ENCODE measurements at places on chromosomes 2 and 18.
A peak's percentile ranks its signal among the peaks of the same experiment; 100 is the strongest.

GRCh38 chr2:134634054-134634753 lies 84.6 kb downstream of the TMEM163 start:
- no peak for DNase-seq

GRCh38 chr2:232880764-232881351 lies 10.8 kb downstream of the SNORC start:
- no peak for DNase-seq

DNA sequence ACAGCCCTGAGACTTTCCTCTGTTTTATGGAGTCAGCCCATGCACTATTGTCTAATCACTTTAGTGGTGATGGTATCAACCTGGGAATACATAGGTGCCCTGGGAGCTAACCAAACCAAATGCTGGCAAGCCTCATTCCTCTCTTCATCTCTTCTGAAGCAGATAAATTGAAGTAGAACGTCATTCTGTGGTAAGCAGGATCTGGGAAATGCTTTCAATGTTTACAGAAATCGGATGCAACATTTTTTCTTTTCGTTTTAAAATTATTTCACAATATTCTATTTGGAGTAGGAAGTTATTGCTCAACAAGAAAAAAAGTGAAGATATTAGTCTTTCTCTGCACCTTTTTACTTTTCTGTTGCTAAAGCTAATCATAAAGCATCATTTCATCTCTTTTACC lies 114.2 kb downstream of the RBMS1 start:
- no peak for DNase-seq

GRCh38 chr18:2883076-2883735 lies 36.4 kb downstream of the EMILIN2 start:
- peak; percentile 23 for DNase-seq

- no peak for DNase-seq
These were observed 40.4 kb downstream of the PTPN2 start for GRCh38 chr18:12843420-12844350.

GRCh38 chr18:10133516-10133915 lies 219.7 kb downstream of the VAPA start:
- DNase-seq: no peak

DNA sequence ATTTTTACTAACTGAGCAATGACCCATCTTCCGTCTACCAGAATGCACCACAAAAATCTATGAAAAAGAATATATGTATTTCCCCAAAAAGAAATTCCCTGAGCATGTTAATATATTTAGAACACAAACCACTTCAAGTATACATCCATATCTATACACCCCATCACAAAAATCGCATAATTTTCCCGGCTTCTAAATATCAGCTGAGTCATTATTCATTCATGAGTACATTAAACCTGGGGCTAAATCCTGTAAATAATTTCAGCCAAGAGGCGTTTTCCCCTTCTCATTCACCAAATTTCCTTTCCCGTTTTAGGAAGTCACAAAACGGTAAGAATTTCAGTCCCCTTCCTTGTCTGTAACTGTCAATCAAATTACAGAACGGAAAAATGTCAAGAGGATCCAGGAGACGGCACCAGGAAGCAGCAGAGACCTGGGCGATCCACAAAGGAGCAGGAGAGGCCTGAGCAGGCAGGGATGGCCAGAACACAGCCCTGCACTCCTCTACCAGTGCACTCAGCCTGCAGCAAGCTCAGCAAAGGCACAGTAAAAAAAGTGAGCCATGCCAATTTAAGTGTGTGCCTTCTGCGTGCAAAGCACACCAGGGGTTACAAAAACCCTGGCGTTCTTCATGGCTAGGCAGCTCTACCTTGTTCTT lies 300.7 kb downstream of the TCF4 start:
- no peak for DNase-seq

DNA sequence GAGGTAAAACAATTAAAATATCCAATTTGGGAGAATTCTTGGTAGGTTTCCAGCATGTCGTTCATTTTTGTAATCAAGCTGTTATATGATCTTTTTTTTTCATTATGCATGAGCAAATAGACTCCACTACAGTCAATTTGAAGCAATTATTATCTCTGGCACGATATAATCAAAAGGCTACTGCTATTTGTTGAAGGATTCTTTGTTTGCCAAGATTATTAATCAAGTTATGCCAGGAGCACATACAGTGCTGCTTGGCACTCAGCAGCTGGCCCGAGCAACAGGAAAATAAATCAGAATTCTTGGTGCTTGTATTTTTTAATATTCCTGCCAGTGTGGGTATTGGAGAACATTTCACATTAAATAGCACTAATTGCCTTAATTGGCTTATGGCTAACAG lies 279.5 kb downstream of the RND3 start:
- no peak for DNase-seq

DNA sequence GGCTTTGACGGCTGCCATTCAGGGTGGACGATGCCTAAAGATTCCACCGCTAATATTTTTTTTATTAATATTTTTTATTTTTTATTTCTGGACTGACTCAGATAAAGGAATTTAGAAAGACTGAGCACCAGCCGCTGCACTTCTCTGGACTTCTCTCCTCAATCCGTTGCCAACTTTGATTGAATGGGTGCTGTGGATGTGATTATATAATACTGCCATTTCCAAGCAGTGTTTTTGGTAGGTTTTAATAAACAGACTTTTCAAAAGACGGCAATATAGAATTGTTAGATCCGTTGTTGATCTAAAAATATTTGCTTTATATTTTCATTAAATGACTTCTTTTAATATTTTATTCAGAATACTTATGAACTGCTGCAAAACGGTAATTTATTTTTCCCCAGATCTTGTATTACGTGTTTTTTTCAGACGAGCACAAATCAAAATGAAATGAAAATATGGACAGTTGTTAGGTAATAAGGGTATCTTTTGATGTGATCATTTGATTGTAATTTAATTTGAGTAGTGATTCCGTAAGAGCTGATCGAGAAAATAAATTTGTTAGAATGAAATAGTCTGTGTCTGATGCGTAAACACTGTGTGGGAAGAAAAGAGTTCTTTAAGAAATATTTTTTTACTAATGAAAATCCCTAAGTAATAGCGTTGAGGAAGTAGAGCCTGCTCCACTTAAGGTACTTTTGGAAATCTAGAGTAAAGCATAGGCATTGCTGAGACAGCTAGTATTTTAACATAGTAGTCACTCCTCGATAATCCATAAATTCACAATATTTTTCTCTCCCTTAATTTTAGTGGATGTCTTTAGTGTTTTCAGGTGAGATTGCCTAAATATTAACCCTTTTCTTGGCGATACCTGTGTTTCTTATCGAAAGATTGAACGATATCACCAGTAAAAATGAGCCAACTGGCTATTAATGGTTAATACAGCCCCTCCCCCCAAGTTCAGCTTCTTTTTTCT lies 4.4 kb downstream of the POU3F3 start:
- DNase-seq: no peak

DNA sequence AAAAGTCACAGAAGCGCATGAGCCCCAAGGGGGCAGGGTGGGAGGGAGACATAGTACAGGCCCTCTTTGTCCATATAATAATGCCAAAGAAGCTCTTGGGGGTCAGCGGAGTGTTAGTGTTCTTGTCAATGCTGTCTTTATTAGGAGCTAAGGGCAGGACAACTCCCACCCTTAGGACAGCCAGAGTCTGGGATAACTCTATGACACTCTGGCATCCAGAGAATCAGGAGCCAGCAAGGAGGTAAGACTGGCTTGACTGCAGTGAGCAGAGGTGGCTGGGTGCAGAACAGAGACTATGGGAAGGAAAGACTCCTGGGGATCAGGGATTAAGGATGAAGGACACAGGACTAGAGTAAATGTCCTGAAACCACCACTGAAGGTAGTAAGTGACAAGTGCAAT lies 19.0 kb upstream of the HNMT start:
- no peak for DNase-seq

DNA sequence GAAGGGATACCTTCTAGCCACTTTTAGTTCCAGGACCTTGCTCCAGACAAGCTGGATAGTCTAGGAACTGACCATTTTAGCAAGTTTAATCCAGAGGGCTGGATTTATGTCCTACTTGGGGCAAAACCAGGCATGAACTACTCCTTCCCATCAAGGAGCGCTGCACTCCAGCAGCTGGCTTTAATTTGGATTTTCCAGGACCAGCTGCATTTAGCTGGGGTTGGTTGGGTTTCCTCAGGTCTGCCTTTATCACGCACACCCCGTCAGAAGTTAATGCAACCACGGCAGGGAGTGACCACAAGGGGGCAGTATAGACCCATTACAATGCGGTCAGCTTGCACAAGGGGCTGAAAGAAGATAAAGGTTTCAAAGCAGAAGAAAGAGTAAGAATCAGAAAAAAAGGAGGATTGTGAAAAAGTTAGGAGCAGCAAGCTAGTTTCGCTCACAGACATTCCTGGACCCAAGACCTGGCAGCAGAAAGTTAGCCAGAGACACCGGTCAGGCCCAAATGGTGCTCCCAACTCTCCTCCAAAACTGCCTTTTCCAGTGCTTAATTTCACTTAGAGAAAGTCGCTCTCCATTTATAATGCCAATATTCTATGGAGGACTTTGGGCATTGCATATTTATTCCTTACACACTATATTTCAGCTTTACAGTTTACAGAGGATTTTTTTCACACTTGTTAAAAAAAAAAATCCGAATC lies 40.1 kb downstream of the SLC4A1AP start:
- DNase-seq: peak; percentile 69

DNA sequence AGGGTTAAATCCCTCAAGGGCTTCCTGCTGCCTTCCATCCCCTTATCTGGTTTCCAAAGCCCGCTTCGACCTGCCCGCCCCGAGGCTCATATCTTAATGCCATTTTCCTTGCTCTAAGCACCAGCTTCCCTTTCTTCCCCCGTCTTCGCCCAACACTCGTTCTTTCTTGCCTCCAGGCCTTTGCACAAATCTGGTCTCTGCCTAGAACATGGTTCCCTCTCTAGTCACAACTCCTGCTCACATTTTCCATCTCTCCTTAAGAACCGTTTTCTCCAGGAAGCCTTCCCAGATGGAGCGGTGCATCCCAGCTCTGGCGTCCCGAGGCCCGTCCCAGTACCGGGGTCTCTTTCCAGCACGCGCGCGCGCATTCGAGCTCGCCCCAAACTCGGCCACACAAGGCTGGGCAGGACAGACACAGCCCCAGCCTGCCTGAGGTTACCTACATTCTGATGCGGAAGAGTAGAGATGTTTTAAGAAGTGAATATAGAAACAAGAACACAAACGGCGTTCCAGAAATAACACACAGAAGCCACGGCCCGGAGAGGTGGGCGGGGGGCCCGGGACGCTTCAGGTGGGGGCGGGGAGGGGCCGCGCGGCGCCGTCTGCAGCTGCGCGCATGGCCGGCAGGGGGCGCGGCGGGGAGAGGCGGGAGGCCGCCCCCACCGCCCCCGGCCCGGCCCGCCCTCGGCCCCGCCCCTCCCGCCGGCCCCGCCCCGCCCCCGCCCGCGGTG lies at the start of gene DGKD:
DGKD (plus strand) TSS at position 726 of the 731 bp plus-strand sequence. CDS start 25 bp downstream, outside the sequence.
- DNase-seq: peak; percentile 86

GRCh38 chr2:202750763-202751427 lies 116.1 kb downstream of the FAM117B start:
- DNase-seq: no peak

- no peak for DNase-seq
These were observed 550.5 kb downstream of the SPAG16 start for GRCh38 chr2:213834746-213835145.

DNA sequence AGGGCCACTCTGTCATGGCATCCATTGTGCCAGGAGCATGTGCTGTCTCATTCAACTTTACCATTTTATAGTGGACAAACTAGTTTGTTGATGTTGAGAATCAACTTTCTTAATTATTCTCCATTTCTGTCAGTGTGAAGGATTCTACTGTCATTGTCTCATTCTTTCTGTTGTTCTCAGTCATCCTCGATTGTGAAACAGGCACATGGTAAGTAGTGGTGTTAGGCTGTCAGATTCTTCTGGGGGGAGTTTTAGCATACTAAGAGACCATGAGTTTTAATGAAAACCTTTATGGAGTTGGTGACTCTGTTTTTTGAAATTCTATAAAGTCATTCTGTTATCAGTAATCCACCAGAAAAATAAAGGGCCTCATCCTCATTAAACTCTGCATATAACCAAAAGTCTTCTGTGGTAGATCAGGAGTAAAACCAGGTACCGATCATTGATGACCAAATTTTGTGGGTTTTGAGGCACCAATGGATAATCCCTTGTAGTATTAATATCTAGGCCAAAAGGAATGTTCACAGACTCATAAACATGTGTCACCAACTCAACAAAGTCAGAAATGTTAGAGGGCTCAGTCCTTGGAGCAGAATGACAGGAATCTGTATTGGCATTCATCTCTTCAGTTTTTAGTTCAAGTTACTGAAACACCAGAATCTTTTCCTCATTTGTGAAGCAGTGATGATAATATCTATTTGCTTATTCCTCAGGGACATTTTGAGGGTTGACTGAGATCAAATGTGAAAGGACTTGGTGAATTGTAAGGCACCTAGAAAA lies 73.2 kb downstream of the CERS6 start:
- no peak for DNase-seq

GRCh38 chr18:13048061-13048595 lies 57.0 kb downstream of the CEP192 start:
- no peak for DNase-seq

GRCh38 chr2:214543386-214543955 lies 132.6 kb downstream of the VWC2L start:
- no peak for DNase-seq

- DNase-seq: no peak
These were observed 318.1 kb downstream of the PARD3B start for GRCh38 chr2:204863336-204863735.

GRCh38 chr2:127117603-127118002 lies 10.6 kb upstream of the BIN1 start:
- DNase-seq: no peak

- no peak for DNase-seq
These were observed 230.6 kb upstream of the SP5 start for GRCh38 chr2:170484552-170484951.

GRCh38 chr2:210315015-210315788 lies at the start of gene MYL1:
Gene MYL1, minus strand, starts transcription at chr2:210315174. Its CDS starts 132 bp downstream, at chr2:210315042.
- DNase-seq: no peak

GRCh38 chr2:130387804-130388203 lies 31.9 kb downstream of the PTPN18 start:
- DNase-seq: no peak

GRCh38 chr2:106863387-106863786 lies 22.6 kb downstream of the ST6GAL2 start:
- no peak for DNase-seq

DNA sequence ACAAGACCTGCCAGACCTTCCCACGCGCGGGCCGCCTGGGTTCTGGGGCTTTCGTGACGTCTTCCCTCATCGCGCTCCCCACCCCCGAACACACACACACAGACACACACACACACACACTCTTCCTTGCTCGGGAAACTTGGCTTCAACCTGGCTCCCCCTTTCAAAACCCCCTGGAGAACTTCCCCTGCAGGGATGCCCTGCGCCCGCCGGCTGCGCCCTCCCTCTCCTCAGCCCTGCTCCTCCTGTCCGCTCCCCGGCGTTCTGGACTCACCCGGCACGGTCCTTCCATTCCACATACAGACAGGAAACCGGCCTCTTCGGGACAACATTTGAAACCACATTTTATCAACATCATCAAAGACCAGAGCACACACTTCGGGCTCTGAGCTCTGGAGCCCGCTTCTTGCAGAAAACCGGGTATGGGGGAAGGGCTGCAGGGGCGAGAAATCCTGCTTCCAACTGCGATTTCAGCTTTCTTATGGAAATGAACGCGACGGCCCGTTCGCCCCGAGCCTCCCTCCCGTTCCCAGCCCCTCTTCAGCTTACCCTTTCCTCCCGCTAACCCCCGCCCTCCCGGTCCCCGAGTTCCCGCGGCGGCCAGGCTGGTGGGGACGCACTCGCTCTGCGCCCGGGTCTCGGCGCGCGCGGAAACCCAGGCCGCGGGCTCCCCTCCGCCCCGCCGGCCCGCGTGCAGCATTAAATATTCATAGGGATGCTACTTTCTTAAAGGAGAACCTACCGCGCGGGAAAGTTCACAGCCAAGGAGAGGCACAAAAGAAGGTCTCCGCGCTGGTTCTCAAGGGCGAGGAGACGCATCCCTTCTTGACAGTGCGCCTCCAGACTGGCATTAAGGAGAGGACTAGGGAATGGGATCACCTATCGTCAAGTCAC lies 18.3 kb downstream of the POU3F3 start:
- no peak for DNase-seq

Data from GM19239 (cell line).